Stimulated activated CD8-positive, alpha-beta memory T cell treated with anti-CD3 and anti-CD28 coated beads, Interleukin-15, amount 100 ng/mL, for 24 hours (primary cell): ENCODE measurements at places on chromosomes 13 and 19.

DNA sequence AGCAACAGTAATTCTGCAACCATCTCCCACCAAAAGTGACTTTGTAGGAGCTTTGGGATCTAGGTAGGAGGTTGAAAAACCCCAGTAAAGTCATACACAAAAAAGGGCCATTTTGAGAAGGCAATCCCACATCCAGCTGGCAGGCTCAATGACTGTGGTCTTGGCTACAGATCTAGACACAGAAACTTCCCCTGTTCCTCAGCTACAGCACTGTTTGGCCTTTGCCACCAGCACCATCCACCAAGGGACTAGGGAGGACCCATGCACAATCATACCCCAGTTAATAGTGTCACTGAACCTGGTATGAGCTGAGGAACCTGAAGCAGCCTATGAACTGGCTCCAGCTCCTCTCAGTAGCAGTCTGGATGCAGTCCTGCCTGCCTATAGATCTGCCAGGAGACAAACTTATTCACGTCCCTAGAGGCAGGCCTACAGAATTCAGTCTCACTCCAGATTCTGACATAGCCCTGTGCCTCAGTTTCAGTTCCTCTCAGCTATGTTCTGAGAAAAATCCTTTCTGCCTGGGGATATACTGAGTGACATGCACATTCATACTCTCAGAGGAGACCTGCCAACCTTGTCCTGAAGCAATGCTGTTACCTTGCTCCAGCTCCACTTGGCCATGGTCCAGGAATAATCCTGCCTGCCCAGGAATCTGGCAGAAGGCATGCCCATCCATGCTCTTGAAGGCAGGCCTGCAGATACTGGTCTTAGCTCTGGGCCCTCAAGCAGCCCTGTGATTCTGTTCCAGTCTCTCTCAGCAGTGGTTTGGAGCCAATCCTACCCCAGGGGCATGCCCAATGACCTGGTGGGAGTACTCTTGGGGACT is 2048.3 kb upstream of the PCDH20 start:
- DNase-seq: no peak

- DNase-seq: no peak
Observed at GRCh38 chr19:4157164-4157563, 3.7 kb downstream of the CREB3L3 start.

- DNase-seq: no peak
Observed at GRCh38 chr13:82565201-82565600, 1317.1 kb downstream of the SLITRK1 start.

DNA sequence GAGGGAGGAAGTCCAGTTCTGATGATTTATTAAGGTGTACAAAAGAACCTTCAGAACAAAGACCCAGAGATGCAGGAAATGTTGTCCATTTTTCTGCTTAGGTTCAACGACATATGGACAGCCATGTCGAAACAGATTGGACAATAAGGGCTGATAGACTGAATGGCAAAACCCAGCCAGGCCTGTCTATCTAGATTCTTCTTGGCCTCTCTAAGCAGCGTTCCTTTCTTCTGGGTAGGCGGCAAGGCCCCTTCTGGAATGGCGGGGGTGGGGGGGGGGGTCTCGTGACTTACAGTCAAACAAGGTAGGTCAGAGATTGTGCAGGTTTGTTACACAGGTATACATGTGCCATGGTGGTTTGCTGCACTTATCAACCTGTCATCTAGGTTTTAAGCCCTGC is 39.7 kb upstream of the PEPD start:
- DNase-seq: no peak

DNA sequence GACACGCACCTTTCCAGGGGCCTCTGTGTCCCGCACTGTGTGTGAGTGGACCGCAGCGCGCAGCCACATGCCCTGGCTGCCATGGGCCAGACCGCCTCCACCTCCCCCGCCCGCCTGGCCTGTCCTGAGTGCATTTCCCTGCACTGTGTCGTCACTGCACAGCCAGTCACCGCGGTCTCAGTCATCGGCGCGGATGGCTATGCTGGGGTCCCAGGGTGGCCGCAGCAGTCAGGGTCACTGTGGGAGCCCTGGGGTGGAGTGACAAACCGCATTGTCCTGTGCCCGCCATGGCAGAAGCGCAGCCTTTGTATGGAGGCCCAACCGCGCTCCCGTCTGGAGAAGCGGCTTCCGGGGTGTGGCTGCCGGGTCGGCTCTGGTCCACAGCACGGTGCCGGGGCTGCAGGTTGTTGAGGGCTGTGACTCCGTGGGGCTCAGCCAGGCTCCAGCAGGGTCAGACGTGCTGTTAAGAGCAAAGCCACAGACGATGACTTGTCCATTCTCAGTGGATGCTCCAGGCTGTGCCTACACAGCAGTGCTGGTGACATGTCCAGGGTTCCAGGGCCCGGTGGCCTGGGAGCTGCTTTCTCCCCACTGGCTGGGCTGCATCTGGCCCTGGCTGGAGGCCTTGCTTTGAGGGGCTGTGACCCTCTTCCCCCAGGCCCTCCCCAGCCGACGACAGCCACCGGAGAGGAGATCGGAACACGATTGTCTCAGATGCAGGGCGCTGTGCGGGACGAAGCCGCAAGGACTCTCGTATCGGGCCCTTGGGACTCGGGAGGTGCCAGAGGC is 6.3 kb upstream of the NDUFS7 start:
- no peak for DNase-seq

DNA sequence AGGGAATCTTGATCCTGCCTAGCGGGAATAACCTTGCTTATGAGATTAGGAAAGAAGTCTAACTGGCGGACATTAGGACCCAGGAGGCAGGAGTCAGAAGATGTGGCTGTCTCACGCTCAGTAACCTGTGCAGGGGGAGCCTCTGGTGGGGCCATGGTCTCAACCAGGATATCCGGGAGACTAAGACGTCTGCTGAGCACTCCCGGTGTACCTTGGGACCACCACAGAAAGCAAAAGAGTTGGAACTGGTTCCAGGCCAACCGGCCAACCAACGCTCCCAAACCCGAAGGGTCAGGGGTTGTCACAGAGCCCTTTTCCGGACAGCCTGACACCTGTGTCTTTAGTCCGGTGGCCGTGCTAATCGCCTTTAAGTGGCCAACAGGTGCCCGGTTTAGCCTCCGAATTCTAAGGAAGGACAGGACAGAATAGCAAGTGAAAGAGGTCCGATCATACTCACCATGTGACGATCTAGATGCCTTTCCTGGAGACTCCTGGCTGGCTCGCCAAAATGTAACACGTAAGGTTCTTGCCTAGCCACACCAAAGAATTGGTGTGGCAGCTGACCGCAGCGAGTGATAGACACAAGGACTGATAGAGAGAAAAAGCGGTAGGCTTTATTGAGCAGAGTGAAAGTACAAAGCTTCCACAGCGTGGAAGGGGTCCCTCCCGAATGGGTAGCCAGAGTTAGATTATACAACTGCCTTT is 103.9 kb upstream of the DIAPH3 start:
- DNase-seq: no peak

GRCh38 chr19:57110592-57111328 is 9.0 kb upstream of the USP29 start:
- DNase-seq: no peak

- no peak for DNase-seq
Observed at GRCh38 chr13:40613192-40613818, 53.1 kb downstream of the FOXO1 start.

GRCh38 chr19:54209811-54210494 is 9.3 kb downstream of the RPS9 start:
- DNase-seq: no peak

- DNase-seq: no peak
Observed at GRCh38 chr19:48925240-48925843, 8.2 kb upstream of the DHDH start.

DNA sequence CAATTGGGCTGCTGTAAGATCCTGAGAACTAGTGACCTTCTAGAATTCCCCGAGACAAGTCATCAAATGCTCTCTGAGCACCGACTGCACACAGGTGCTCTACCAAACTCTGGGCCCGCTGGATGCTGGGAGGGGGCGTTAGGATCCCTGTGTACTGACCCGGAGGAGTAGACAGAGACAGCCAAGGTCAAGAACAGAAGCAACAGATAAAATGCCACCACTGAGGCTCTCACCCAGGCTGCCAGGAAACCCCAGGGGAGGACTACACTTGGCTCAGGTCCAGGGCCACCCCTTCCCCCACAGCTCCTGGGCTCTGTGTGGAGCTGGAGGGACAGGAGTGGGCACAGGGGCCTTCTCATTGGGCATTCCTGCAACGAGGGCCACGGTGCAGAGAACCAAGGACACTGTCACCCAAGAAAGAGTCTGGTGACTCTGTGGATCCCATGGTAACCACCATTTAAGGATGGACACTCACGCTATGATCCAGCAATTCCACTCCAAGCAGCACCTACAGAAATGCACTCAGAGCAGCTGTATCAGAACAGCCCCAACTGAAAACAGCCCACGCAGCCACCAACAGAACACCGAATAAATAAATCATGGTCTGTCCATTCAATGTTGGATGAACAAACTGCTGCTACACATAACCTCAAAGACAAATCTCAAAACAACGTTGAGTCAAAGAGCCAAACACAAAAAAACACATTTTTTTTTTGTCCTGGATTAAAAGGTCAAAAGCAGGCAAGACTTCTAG is 16.8 kb upstream of the SLC35E1 start:
- no peak for DNase-seq

DNA sequence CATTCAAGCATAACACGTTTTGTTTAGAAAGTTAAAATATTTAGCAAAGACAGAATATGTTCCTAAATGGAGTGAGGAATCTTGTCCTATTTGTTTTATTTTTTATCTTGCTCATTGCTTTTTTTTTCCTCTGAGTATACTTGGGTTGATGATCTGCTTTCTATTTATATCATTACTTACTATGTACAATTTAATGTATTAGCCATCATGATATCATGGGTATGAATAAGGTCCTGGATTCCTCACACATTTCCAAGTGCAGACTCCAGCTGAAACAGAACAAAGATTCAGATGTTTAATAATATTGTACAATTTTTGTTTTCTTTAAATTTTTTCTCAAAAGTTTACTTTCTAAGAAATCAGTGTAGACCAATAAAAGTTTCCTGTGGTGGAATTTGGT is 388.2 kb downstream of the GPC6 start:
- no peak for DNase-seq

GRCh38 chr13:32669030-32669646 is 82.9 kb downstream of the PDS5B start:
- no peak for DNase-seq

GRCh38 chr13:106261450-106261849 is 274.0 kb downstream of the EFNB2 start:
- no peak for DNase-seq

DNA sequence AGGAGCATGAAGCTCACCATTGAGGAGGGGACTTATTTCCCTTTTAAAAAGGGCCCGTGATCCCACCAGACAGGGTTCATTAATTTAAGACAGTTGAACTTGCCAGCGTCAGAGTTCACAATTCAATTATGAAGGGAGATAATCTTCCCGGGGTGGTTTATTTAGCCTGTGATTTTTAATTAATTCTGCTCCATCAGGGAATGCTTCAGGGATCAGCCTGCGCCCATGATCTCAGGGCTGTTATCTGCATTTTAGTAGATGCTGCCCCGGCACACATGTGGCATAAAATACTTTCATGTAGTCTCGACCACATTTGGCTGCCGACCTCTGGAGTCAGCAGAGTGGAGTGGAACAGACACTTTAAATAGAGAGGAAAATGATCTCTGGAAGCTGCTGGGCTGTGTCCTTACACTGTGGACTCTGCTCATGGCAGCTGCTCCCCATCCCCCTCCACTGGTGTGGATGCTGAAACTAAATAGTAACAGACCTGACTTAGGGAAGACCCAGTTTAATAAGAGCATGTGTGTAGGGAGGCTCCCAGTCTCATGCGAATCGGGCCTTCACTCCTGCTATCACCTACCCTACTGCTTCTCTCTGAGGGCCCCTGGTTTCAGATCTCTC is 256.9 kb downstream of the TEX29 start:
- DNase-seq: no peak

- no peak for DNase-seq
Observed at GRCh38 chr19:8641908-8642547, 11.6 kb downstream of the NFILZ start.

DNA sequence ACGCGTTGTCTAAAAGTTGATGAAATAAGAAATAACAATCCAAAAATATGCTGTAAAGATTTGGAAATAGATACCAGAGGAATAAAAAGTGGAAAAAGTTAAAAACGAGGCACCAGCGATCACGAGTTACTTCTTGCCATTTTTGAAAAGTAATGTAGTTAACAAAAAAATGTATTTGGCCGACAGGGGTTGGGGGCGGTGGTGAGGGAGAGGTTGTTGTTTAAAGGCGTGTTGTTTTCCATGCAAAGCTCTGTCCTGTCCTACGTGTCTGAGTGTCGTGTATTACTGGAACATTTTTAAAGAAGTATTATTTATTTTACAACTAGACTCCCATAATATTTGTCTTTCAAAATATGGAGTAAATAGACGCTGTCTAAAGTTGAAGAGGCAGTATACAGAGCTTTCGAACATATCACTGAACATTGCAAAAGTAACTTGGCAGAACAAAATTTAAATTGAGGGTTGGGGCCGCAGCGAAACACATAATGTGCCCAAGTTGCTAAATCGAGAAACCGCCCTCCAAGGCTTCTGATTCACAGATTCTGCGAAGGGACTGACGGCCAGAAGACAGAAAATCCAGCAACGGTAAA is 823 bp downstream of the FBXO17 start:
- no peak for DNase-seq

DNA sequence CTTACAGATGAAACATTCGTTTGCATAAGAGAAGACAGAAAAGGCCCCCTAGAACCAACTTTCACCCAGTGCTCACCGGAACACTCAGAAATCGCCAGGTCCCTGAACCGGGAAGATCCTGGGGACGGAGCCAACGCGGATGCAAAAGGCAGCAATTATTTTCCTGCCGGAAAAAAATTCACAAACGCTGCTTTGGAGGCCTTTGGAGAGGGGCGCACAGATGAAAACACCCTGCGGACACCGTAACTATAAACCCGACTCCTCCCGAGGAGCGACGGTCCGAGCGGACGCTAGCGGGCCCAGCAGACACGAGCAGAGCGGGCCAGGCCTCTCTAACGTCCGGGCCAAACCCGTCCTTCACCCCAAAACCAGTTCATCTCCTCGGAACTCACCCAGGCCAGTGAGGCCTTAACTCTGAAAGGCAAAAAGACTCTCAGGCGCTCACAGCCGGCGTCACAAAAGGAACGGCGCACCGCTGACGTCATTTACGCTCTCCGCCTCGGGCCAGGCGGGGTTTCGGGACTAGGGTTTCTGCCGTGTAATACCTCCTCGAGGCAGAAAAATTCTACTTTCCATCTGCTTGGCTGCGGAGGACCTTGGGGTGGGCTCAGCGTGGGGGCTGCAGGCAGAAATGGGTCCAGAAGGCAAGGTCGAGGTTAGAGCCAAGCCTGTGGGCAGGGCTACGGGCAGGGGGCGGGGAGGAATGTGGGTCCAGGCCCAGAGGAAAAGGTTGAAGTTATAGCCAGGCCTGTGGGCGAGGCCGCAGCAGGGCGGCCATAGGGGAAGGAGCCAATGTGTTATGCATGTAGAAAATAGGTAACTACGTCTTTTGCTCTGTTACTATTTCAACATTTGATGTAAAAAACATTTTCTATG is at the start of gene ZNF426:
Gene ZNF426, minus strand, starts transcription at position 463 of the 876 bp plus-strand sequence. CDS start 2,413 bp downstream, outside the sequence.
- peak; percentile 71 for DNase-seq

DNA sequence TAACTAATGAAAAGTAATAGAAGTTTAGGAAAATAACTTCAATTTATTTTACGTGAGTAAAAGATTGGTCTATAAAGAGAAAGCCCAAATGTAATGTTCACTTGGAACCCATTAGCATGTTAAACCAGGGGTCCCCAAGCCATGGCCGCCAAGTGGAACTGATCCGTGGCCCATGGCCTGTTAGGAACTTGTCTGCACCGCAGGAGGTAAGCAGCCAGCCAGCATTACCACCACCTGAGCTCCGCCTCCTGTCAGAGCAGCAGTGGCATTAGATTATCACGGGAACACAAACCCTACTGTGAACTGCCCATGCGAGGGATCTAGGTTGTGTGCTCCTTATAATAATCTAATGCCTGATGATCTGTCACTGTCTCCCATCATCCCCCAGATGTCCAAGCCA is 818.7 kb upstream of the GPC6 start:
- DNase-seq: no peak
